ENCODE measurements at places on chromosomes 3 and 15.
A peak's percentile ranks its signal among the peaks of the same experiment; 100 is the strongest.

GRCh38 chr3:196216089-196216564 is at the start of gene SLC51A:
SLC51A (plus strand) TSS chr3:196216534; CDS start chr3:196216713, 179 bp downstream.
- DNase-seq = no peak

DNA sequence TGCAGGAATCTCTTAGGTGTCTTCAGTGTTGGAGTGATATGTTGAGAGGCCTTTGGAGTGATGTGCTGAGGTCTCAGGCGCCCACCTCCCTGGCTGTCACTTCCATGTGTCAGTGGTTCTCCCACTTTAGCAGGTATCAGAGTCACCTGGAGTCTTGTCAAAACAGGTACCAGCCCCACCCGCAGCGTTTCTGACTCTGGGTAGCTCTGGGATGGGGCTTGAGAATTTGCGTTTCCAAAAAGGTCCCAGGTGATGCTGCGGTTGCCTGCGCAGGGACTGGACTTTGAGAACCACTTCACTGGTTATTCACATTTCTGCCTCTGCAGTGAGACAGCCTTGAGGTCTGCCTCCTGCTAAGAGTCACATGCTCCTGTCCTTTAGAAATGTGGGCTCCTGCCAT is 15.5 kb downstream of the UMPS start:
- DNase-seq = no peak

DNA sequence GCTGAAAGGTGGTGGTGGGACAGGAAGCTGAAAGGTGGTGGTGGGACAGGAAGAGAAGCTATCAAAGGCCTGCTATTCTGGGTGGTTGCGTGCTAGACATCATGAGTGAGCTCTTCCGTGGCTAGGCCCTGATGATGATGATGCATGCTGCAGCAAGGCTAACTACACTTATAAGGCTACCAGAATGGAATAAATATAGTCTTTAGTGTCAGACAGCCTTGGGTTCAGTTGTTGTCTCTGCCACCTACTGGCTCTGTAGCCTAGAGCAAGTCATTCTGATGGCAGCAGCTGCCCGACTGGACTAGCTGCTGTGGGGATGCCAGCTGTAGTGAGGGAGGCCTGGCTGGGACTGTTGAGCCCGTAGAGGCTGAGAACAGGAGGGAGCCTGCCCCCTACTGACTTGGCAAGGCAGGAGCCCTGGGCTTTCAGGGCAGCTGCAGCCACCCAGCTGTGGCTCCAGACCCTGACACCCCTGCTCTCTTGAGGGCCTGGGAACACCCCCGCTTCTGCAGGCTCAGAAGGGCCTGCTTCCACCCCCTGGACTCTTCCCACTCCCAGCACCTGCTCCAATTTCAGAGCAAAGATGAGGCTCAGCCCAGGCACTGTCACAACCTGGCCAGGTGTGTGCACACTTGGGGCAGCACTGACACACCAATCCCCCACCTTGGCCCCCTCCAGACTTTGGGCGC is 21.4 kb upstream of the ZBED2 start:
- no peak for DNase-seq

GRCh38 chr15:75227663-75228280 is 26.1 kb downstream of the C15orf39 start:
- DNase-seq = no peak

DNA sequence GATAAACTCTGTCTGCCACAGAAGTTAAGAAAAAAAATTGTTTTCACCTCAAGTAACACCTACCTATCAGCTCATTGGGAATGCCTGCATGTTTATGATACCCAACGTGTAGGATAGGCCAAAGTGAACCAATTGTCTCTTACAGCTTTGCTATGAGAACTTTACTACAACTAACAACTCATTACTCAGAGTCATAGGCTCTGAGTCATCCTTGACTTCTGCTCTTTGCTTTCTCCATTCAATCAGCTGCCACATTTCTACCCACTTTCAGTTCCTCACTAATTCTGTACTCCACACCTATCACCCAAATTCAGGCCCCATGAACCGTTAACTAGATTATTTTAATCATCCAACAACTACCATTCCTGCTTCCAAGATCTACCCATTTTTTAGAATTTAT is 843.9 kb downstream of the TUSC7 start:
- DNase-seq = no peak

DNA sequence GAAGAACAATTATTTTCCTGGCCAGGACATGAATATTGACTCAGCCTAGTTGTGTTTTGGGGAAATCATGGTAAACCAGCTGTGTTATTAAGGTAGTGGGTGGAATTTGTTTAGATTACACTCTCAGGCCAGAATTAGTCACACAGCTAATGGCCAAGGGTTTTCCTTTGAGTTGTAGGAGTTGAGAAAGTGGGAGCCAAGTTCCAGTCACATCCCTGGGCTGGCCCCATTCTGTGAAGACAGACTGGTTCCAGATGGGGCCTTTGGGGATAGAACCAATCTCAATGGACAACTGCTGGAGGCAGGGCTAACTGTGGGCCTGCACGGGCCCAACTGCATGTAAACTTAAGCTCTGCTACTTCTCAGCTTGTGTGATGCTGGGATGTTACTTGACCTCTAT is 1.4 kb upstream of the RASL12 start:
- no peak for DNase-seq

- DNase-seq = no peak
Observed at GRCh38 chr15:95843241-95843910, 487.1 kb upstream of the NR2F2 start.

- DNase-seq = no peak
Observed at GRCh38 chr3:126713199-126713598, 9.2 kb downstream of the CHCHD6 start.

DNA sequence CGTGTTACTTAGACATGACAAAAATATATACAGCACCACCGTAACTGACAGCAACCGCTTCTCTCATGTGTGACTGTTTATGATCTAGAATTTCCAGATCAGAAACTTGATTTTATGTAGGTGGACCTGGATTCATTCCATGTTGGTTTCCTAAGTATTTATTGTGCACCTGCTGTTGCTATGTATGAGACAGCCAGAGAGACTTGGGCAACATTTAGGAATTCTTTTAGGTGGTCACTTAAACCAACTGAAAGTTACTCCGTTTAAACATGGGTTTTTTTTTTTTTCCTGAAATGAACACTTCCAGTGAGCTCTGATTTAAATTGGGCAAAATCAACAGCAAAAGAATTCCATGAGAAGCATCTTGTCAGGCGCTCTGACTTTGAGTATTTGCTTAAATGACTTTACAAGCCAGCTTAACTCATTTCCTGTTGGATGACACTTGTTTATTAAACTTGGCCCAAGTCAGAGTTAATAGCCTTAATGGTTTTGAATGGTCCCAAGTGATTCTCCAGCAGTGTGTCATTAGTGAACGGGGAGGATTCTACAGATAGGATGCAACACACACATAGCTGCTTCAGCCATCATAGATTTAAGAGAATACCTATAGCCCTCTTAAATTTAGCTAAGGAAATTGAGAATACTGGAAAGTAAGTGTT is 31.8 kb downstream of the MITF start:
- no peak for DNase-seq

GRCh38 chr3:194476784-194477183 is 10.0 kb downstream of the ATP13A3 start:
- peak; percentile 78 for DNase-seq

GRCh38 chr3:159208050-159208449 is 406.2 kb downstream of the MFSD1 start:
- no peak for DNase-seq

- DNase-seq = no peak
Observed at GRCh38 chr15:49255966-49256759, 86.1 kb downstream of the GALK2 start.

- DNase-seq = no peak
Observed at GRCh38 chr3:56684029-56684428, 964 bp upstream of the TASOR start.

GRCh38 chr15:80121546-80121945 is 31.3 kb upstream of the FAH start:
- no peak for DNase-seq

Measured in cardiac septum (tissue), 1 donor.